GM23338 (cell line): ENCODE measurements at places on chromosomes 11 and 22.
A peak's percentile ranks its signal among the peaks of the same experiment; 100 is the strongest.

DNA sequence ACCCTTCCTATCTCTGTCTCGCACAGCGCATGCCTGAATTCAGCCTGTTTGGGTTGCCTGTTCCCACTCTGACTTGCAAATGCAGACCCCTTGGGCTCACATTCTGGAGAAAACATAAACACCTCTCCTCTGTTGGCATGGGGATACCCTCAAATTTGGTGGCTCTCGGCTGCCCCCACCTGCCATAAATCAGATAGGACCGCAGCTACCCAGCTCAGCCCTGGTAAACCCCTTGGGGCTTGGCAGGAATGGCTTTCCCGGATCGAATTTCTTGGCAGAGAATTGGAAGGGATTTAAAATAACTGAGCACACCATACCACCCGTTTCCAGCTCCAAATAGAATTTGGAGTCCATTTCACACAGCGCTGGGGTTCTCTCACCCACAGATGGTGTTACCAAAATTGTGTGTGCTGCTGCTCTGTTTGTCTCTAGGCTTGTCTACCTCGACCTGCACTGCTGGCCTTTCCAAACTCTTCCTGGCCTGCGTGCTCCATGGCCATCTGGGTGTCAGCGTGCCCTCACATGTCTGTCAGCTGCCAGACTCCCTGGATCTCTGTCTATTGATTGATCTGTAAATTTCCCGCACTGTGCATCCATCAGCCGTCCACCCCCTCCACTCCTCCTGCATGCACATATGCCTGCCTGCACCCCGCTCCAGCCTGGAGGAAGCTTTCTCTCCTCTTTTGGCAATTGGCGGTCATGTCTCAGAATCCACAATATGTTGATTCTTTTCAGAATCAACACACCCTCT is 134.0 kb downstream of the NTM start:
- peak; percentile 89 for DNase-seq

GRCh38 chr11:18907391-18907790 is 31.8 kb downstream of the MRGPRX1 start:
- DNase-seq = no peak

DNA sequence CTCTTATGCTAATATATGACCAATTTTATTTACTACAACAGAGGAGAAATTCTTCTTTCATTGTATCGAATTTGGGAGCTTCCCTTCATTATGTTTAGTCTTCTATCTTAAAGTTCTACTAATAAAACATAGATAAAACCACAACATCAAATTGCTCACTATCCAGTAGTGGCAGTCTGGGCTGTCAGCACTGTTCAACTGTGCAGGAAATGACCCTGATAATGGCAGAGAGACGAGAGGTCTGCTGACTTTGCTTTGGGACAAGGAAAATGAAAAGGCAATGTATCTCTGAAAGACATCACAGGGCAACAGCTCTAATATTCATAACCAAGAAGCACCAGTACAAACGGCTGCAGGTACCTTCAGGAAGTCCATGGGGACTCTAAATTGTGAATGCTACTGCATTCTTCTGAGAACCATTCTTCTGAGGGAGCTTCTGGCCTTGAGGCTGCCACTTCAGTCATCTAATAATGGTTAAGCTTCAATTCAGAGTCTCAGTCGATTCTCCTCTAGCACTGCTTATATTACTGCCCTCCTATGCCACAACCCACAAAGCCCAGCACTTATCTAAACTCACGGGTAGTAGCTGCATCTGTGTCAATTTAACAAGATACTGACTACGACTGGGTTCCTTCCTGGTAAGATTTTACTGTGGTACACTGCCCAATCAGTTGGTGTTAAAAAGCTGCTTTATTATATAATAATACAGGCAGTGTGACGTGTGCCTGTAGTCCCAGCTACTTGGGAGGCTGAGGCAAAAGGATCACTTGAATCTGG is 44.2 kb downstream of the CKAP5 start:
- no peak for DNase-seq

DNA sequence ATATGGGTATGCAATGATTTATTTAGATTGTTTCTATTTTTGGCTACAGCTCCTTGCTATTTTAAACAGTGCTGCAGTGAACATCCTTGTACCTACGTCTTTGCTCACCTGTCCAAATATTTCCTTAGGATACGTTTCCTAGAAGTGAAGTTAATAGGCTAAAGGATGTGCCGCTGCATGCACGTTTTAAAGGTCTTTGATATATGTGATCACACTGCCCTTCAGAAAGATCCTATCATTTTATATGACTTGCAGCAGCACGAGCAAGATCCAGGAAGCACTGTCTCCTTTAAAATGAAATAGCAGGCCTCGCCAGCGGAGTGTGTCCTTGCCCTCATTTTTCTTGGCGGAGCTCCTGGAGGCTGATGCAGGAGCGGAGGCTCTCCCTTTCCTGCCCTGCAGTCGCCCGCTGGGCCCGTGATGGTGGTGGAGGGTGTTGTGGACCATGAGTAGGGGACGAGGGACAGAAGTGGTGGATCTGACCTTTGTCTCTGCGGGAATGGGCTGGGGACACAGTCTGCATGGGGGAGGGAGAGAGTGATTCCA is 19.4 kb downstream of the RPS6KA4 start:
- DNase-seq = no peak

DNA sequence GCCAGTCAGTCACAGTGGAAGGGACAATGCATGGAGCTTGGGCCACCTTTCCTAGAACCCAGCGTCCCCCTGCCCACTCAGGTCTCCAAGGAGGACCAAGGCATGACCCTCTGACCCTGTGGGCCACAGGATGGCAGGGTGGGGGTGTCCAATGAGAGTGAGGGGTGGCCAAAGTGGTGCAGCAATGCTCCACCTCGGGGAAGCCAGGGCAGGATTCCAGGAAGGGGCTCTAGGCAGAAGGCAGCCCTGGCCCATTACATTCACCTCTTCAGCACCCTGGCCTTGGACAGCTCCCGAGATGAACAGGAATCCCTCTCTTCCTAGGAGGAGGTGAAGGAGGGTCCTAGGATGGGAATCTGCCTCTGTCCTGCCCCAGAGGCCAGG is 597.5 kb downstream of the BRD1 start:
- no peak for DNase-seq

DNA sequence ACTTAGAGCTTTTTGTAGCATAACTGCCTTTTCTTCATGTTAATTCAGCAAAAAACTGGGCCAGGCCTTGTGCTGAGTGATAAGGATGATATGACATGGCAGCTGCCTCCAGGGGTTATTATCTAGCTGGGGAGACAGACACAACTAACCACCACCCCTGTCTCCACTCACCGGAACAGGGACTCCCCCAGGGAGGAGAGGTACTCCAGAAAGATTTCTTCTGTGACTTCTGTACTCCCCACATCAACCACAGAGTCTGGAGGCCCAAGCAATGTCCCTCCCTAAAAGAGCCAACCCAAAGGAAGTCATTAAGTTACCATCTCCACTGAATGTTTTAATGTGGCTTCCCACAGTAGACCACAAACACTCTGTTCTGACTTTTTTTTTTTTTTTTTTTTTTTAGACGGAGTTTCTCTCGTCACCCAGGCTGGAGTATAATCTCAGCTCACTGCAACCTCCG is 14.3 kb upstream of the PMM1 start:
- no peak for DNase-seq

DNA sequence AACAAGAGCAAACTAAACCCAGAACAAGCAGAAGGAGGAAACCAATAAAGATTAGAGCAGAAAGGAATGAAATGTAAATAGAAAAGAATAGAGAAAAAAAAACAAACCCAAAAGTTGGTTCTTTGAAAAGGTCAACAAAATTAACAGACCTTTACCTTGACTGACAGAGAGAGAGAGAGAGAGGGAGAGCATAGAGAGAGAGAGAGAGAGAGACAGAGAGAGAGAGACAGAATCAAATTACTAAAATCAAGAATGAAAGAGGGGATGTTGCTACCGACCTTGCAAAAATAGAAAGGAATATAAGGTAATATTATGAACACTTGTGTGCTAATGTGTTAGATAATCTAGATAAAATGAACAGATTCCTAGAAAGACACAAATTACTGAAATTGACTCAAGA is 22.6 kb upstream of the AMPD3 start:
- DNase-seq = no peak

GRCh38 chr22:30044369-30044768 is 35.9 kb upstream of the HORMAD2 start:
- no peak for DNase-seq

DNA sequence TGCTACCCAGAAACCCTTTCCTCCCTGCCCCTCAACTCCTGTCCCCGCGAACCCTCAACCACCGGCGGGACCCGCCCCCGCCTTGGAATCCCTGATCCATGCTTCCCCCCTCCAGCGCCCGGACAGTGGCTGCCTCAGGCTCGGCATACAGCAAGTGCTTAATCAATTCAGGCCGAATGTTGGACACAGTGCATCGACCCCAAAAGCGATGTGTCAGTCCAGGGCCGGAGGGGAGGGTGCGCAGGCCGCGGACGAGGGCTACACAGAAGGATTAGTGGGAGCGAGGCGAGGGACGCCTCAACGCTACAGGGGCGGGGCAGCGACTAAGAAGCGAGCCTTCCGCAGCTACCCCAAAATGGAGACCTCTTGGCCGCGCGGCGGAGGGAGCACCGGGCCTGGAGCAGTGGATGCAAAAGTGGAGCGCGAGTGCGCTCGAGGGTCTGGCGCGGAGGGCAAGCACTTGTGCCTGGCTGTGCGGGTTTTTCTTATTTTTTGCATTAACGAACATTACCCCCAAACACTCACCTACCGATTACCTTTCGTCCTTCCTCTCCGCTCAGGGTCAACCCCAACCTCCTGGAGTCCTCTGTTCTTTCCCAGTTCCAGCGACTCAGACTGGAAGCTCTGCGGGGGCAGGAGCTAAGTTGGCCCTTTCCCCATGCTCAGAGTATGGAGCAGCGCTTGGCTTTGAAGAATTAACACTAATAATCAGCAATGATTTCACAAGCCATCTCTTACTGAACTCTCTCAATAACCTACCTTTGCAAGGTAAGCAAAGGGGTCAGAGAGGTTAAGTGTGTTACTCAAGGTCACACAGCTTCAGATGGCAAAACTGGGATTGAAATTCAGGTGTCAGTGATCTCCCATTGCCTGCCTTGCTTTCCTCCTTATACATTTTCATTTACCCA is 30.0 kb upstream of the WNT11 start:
- DNase-seq = peak; percentile 86

- DNase-seq = no peak
Observed at GRCh38 chr22:17103351-17103750, 17.8 kb downstream of the TMEM121B start.
